ENCODE measurements at places on chromosomes 3 and 15. TPM values are rescaled to one million over a fixed set of nuclear protein-coding genes. Genes with fewer than 3 reads are reported as not detected.

Gene BOC
- 68.3 TPM for total RNA-seq

Gene FBN1
- 147 TPM for total RNA-seq

Gene CPN2
- total RNA-seq = not detected

Gene UBE2Q2
- total RNA-seq = 50.0 TPM

Gene EXOSC7
- total RNA-seq = 56.8 TPM

Gene ASTE1
- total RNA-seq = 8.4 TPM

Gene PLA2G4D
- not detected for total RNA-seq

Gene BUB1B
- total RNA-seq = 2.1 TPM

Gene SSUH2
- total RNA-seq = 0.11 TPM

Gene CHRM5
- total RNA-seq = not detected

Gene GOLGA8Q
- total RNA-seq = 21.1 TPM

Gene B3GNT5
- 5.2 TPM for total RNA-seq

Gene TNNC1
- 43.5 TPM for total RNA-seq

Gene C2CD4A
- not detected for total RNA-seq

Gene GPR176
- total RNA-seq = 15.0 TPM

Gene GOLGA8O
- 5.9 TPM for total RNA-seq

Gene PCLAF
- 3.5 TPM for total RNA-seq

Gene NOX5
- total RNA-seq = 0.73 TPM

Gene LRRN1
- 28.8 TPM for total RNA-seq

Gene ADCY5
- 0.78 TPM for total RNA-seq

Gene ZPLD1
- not detected for total RNA-seq

Gene SLC6A11
- total RNA-seq = not detected

Gene SLC9C1
- total RNA-seq = not detected

Gene AP3B2
- 2.1 TPM for total RNA-seq

Gene LRTM1
- total RNA-seq = not detected

Gene TMC3
- 0.34 TPM for total RNA-seq

Gene MESP1
- total RNA-seq = 2.6 TPM

Gene NUP210
- total RNA-seq = 21.0 TPM

Gene IGSF10
- 5.1 TPM for total RNA-seq

Gene GP5
- total RNA-seq = 0.67 TPM

Gene GPR149
- total RNA-seq = not detected

Gene TMEM207
- not detected for total RNA-seq

Gene GPR171
- total RNA-seq = 2.9 TPM

Gene CCDC39
- total RNA-seq = not detected

Gene LMAN1L
- total RNA-seq = 3.5 TPM

Gene MYRIP
- total RNA-seq = 7.1 TPM

Gene OPA1
- 45.5 TPM for total RNA-seq

Gene GPR156
- not detected for total RNA-seq

Gene HIGD2B
- not detected for total RNA-seq

Gene ISG20
- total RNA-seq = 46.3 TPM

Gene EFHB
- 2.0 TPM for total RNA-seq

Gene LYZL4
- not detected for total RNA-seq
